ENCODE measurements at places on chromosomes 3 and 15.

GRCh38 chr15:87628311-87628710 is 628.2 kb downstream of the NTRK3 start:
- no peak for DNase-seq

DNA sequence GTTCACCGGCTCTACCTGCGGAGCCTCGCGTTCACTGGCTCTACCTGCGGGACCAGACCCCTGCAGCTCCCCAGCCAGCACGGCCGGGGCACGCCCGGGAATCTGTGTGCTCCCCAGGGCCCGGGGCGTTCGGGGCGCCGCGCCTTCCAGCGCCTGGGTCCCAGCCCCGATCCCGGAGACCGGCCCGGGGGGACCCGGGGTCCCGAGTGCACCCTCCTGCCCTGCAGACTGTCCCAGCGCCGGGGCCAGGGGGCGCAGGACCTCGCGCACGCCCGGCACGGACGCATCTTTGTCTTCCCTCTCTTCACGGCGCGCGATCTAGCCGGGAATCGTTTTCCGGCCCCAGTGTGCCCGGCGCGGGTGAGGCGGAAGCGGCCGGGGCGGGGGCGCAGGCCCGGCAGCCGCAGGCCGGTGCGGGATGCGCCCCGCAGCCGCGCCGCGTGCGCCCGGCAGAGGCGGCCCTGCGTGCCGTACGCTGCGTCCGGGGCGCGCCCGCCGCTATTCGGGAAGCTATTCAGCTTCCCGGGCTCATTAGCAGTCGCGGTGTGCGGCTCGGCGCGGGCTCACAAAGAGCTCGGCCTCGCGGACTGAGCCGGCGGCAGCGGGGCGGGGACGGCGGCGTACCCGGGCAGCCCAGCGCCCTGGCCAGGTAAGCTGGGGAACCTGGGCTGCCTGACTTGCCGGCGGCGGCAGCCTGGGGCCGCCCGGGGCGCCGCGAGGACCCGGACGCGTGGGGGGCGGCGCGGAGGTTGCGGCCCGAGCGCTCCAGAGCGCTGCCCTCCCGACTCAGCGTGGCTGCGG is at the start of gene APBA2:
Gene APBA2, plus strand, starts transcription at position 345 of the 801 bp plus-strand sequence. CDS start 167,911 bp downstream, outside the sequence.
- no peak for DNase-seq

- no peak for DNase-seq
These were observed 279.3 kb upstream of the CTNNB1 start for GRCh38 chr3:40920041-40920440.

DNA sequence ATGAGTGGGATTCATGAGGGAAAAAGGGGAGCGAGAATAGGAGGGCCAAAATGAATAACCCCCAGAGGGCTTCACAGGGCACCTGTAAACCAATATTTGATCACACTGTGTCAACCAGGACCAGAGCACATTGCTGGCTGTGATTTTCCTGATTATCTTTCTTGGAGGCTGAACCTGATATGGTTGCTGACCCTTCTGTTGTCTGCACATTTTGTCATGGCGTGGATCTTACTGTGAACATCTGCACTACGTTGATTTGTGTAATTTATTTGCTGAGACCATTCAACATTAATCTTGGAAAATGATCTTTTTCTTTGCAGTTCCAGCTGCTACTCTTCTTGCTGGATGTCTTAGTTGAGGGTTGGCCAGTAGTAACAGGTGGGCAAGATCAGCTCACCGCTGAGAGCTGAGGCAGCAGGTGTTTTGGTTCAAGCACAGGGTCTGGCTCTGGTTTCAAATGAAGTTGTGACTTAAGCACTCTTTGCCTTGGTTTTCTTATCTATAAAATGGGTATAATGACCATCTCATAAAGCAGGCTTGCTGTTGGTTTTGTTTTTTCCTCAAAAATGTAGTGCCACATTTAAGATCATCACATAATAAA is 61.2 kb downstream of the ARHGEF26 start:
- no peak for DNase-seq

DNA sequence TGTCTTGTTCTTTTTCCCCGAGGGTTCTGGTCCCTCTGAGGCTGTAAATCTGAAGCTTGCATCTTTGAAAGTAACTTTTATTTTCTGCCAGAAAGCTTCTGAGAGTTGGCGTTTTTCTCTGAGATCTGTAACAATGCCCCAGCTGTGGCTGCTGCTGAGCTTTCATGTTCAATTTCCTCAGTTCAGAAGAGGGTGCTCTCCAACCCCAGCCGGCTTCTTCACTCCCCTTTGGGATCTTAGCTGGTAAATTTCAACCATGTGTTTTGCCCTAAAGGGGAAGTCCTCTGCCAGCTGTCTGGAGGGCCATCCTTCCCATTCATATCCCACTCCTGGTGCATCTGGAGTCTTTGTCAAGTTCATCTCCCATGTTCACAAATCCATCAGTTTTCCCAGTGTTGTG is 18.3 kb upstream of the CFAP100 start:
- DNase-seq, result no peak

- no peak for DNase-seq
These were observed 214.9 kb upstream of the ARRDC4 start for GRCh38 chr15:97745481-97746071.

GRCh38 chr3:134078169-134078831 is 48.6 kb upstream of the SLCO2A1 start:
- peak; percentile 25 for DNase-seq

DNA sequence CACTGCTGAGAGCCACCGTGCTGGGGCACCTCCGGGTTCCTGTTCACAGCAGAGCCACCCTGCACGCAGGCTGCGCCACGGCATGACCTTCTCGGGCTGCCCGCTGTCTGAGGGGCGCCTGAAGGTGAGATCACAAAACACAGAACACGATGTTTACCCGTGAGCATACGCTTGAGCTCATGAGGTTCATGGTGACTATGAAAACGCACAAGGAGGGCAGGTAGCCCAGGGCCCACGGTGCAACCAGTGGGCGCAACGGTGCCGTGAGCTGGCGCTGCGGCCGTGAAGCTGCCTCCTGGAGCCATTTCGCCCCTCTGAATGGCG is 36.1 kb downstream of the KLHL25 start:
- no peak for DNase-seq

DNA sequence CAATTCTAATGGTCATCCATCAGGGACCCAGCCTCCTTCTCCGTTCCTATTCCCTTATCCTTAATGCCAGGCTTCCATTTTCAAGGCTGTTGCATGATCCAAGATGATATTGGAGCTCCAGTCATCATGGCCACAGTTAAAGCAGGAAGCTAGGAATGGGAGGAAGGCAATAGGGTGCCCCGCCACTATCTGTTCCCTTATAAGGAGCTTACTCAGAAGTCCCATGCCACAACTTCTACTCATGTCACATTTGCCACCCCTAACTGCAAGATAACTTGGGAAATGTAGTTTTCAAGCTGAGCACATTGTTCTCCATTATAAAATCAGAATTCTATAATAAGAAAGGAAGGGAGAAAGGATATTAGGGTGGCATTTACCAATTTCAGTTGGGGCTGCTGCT is 38.6 kb upstream of the SPSB4 start:
- DNase-seq, result no peak

DNA sequence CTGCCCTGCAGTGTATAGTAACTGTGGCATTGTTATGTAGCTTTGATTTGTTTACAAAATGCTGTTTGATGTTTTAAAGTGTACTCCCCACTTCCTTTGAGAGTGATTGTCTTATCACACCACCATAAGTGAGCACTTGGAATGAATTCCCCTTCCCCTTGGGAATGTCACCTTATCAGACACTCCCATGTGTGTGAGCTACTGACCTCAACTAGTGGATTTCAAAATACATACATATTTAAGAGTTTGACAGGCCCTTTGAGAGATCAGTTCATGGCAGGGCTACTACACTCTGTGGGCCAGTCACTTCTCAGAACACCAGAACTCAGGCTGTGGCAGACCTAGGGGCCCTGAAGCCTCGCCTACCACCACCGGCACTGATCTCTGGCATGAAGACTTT is 547.6 kb downstream of the NR2F2 start:
- DNase-seq, result no peak

GRCh38 chr3:46986055-46986730 is 6.7 kb downstream of the NBEAL2 start:
- DNase-seq, result no peak

DNA sequence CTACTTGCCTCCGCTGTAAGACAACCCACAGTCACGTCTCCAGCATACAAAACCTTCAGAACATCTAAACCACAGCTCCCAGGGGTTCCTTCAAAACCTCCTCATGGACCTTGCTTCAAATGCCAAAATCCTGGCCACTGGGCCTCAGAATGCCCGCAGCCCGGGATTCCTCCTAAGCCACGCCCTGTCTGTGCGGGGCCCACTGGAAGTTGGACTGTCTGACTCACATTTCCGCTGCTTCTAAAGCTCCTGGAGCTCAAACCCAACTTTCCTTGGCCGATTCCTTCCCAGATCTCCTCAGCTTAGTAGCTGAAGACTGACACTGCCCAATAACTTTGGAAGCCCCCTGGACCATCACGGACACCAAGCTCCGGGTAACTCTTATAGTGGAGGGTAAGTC is 17.9 kb upstream of the OR5H6 start:
- no peak for DNase-seq
